NCI-H510A (cell line): ENCODE measurements at places on chromosomes 16 and 17.

GRCh38 chr16:88939245-88939971 is 37.6 kb downstream of the CBFA2T3 start:
- DNase-seq = no peak

GRCh38 chr17:13073018-13073417 is 55.2 kb upstream of the ELAC2 start:
- DNase-seq = no peak

- DNase-seq = no peak
Observed at GRCh38 chr17:61208301-61209105, 191.1 kb upstream of the TBX2 start.

- DNase-seq = no peak
Observed at GRCh38 chr17:1762901-1763898, 1.3 kb downstream of the SERPINF1 start.

DNA sequence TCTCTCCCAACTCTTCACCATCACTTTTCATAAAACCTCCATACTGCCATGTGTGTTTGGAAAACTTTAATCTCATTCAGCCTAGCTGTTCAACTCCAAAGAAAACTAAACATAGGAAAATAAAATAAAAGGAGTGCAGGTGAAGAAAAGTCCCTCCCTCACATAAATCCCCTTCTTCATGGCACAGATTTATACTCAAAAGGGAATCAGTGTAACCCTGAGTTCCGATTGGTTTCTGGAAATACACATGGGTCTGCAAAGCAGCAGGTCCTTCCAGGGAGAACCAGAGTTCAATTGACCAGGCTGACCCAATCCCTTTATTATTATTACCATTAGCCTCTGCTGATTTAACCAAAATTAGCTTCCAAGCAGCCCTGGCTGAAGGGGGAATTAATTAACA is 8.9 kb upstream of the HOXB2 start:
- DNase-seq = no peak

DNA sequence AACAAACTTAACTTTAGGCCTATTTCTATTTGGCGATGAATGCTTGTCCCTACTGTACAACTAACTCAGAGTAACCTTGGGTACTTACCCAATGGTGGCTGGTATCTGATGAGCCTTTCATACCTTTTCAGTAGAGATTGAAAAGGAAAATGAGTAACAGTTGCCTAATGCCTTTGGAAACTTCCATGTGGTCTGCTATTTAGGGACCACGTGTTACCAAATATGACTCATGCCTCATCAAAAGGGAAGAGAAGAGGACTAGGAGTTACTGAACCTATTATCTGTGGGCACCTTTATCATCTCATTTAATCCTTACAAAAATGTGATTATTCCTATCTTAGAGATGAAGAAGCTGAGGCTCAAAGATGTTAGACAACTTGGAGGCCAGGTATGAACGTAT is 8.1 kb downstream of the MYOCD start:
- DNase-seq = no peak

DNA sequence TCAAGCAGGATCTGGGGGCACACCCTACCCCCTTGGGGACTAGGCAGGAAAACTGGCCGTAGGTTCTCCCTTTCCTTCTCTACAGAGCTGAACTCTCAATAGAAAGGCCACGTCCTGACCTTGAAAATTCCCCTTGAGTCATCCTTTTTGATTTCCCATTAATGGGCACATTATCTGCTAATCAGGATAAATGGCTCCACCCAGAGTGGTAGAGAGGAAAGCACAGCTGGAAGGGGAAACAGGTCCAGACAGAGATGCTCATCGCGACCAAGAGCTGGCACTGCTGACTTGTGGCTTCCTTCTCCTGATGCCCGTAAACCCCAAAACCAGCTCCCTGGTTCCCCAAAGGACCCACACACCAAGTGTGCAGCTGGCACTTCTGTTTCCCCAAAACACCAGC is 206.5 kb upstream of the CDH5 start:
- no peak for DNase-seq

DNA sequence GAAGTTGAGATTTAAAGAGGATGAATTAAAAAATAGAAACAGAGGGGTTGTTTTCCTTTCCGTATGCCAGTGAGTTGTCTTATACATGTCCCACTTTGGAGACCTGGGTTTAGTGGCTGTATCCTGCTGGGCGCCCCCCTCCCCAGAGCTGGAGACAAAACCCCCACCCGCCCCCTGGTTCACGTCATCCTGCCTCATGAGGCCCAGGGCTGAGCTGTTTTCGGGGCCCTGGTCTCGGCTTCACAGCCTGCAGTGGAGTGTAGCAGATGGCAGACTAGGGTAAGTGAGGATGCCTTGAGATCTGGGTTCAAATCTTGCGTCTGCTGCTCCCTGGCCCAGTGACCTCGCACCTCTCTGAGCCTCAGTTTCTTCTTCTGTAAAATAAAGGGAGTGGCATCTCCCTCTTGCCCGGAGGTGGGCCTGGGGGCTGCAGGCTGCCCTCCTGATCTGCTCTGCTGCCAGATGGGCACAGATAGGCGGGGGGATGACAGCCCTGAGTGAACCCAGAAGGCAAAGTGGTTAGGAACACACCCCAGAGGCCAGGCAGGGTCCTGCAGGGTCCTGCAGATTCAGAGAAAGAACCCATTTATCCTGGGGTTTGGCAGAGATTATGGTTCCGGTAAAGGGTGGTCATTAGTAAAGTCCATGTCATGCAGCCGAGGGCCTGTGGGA is 45.1 kb downstream of the SOCS3 start:
- no peak for DNase-seq

- peak; percentile 18 for DNase-seq
Observed at GRCh38 chr17:77328823-77329740, 188.3 kb downstream of the SEC14L1 start.

GRCh38 chr16:85755929-85756768 is 5.3 kb upstream of the C16orf74 start:
- DNase-seq = no peak
